PC-9 (cell line): ENCODE measurements at places on chromosomes 12 and 14. TPM values are rescaled to one million over a fixed set of nuclear protein-coding genes. Genes with fewer than 3 reads are reported as not detected.

Gene KRT77
- not detected in 2 replicates for total RNA-seq

DNA sequence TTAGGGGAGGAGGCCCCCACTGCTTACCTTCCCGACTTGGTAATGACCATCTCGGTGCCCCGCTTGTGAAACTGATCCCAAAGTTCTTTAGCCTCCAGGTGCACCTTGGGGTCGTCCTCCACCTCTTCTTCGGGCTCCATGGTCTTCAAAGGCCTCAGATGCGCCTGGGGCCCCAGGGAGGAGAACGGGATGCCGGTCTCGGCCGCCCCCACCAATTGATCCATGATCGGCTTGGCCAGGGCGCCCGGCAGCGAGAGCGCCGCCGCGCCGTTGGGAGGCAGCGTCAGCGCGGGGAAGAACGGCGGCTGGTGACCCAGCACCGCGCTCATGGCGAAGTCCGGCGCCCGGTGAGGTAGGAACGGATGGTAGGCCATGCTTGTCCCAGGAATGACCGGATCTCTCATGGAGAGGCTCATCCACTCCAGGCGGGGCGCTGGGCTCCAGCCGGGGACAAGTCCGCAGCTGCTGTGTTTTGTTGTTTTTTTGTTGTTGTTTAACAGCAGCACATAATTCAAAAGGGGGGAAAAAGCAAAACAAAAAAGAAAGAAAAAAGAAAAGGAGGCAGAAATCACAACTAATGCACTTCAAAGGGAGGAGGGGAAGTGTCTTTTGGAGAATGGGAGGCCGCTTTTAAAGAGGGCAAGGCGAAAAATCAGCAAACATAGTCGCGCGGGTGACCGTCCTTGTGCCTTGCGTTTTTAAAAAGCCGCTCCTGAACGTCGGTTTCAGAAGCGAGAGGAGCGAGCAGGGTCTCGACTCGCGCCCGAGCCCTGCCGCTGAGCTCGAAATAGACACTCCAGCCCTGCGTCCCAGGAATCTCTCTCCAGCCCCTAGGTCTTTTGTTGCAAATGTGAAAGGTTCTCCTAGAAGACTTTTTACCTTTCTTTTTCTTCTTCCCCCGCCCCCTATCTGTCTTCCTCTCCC, 928 bp downstream of the TBX3 start:
- DNase-seq: no peak

- no peak for DNase-seq
These were observed 8.8 kb downstream of the SPTSSA start for GRCh38 chr14:34453226-34453625.

DNA sequence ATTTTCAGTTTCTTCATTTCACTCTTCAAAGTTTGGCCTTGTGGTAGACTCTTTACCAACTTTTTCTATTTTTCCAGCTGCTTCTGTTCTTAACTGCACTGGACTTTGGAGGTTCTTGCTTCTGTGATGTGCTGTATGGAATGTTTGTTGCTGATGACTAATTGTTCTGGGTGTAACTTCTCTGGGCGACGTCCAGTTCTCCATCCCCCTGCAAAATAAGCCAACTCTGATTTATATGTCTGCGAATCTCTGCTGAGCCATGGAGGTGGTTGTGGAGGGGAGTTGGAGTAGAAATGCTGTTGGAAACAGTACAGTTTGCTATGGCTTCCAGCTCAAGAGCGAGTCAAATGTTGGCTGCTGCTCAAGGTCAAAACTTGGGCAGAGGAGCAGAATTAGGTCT, 113.9 kb upstream of the DYRK2 start:
- peak; percentile 21 for DNase-seq

- DNase-seq: no peak
These were observed 14.3 kb downstream of the ASB8 start for GRCh38 chr12:48142818-48143674.
